ENCODE measurements at places on chromosomes 11 and 22. TPM values are rescaled to one million over a fixed set of nuclear protein-coding genes. Genes with fewer than 3 reads are reported as not detected.

HTR3A gene
- 1.2 TPM for total RNA-seq

RAG2 gene
- total RNA-seq: not detected

MPZL3 gene
- total RNA-seq: 2.4 TPM

RBM14 gene
- 24.1 TPM for total RNA-seq

MN1 gene
- 26.5 TPM for total RNA-seq

APOA5 gene
- not detected for total RNA-seq

OR2AG2 gene
- total RNA-seq: 0.41 TPM

PATZ1 gene
- 24.1 TPM for total RNA-seq

SCUBE1 gene
- 26.1 TPM for total RNA-seq

C11orf42 gene
- not detected for total RNA-seq

MPEG1 gene
- total RNA-seq: 2.0 TPM

OR56A1 gene
- total RNA-seq: under 0.01 TPM

MYRF gene
- 0.82 TPM for total RNA-seq

SLC15A3 gene
- total RNA-seq: 3.3 TPM

KCNE3 gene
- 1.2 TPM for total RNA-seq

MB gene
- total RNA-seq: not detected
